ENCODE measurements at places on chromosomes 5 and 9. TPM values are rescaled to one million over a fixed set of nuclear protein-coding genes. Genes with fewer than 3 reads are reported as not detected.

Gene GNA14
- total RNA-seq: not detected

Gene ROPN1L
- not detected for total RNA-seq

Gene TUT7
- total RNA-seq: 17.7 TPM

Gene FIBCD1
- 1.8 TPM for total RNA-seq

Gene PCDHGA3
- total RNA-seq: 0.54 TPM

Gene COL15A1
- 3.2 TPM for total RNA-seq

Gene FAM13B
- 41.7 TPM for total RNA-seq

Gene BTNL8
- 0.22 TPM for total RNA-seq

- H3K36me3 ChIP-seq: no peaks in the 10 kb centered on the region
- peaks cover 13% of the 10 kb centered on the region for H3K4me1 ChIP-seq
- H3K4me3 ChIP-seq: no peak overlapping the region
- H3K27me3 ChIP-seq: no peaks in the 10 kb centered on the region
- no peak for DNase-seq
- no peak overlapping the region for H3K27ac ChIP-seq
These were observed 35.3 kb upstream of the TMED7 start for GRCh38 chr5:115661101-115661500.

DNA sequence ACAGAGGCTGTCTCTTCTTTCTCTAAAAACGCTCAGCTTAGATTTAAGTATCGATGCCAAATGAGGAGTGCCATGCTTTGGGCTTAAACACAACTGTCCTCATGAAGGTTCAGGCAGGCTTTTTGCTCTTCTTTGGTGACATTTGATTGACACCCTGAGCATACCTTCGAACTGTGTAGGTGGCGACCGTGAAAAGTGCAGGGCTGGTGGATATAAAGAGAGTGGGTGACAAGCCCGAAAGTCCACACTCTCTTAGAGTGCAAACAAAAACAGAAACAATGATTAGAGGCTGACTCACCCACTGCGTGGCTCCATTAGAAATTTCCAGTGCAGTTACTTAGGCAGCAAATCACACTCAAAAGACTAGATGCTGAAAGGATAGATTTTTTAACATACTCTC is 141.7 kb downstream of the SYK start:
- H3K27ac ChIP-seq: no peak overlapping the region
- H3K4me1 ChIP-seq: peaks cover 6% of the 10 kb centered on the region
- H3K36me3 ChIP-seq: no peaks in the 10 kb centered on the region
- no peak for DNase-seq

- no peaks in the 10 kb centered on the region for H3K27me3 ChIP-seq
- no peaks in the 10 kb centered on the region for H3K36me3 ChIP-seq
- H3K4me1 ChIP-seq: peaks cover 7% of the 10 kb centered on the region
- no peak for DNase-seq
- no peak overlapping the region for H3K4me3 ChIP-seq
These were observed 585.3 kb downstream of the EBF1 start for GRCh38 chr5:158514319-158514985.

GRCh38 chr5:93307557-93307956 is 273.5 kb downstream of the NR2F1-AS1 start:
- H3K36me3 ChIP-seq: no peaks in the 10 kb centered on the region
- no peak overlapping the region for H3K27ac ChIP-seq
- no peaks in the 10 kb centered on the region for H3K27me3 ChIP-seq
- peaks cover 38% of the 10 kb centered on the region for H3K4me1 ChIP-seq

DNA sequence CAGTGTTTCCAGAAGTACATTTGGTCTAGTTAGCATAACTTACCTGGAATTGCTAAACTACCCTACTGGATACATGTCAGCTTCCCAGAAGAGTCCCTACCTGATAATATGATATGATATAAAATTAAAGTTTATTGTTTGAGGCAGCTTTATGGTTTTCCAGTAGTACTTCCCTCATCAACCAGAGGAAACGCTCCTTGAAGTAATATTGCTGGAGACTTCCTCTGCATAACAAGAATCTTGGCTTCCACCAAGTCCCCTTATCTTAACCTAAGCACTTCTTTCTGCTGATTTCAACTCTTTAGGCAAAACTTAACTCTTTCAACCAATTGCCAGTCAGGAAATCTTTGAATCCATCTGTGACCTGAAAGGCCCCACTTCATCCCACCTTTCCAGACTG is 214.3 kb upstream of the PTGER4 start:
- no peaks in the 10 kb centered on the region for H3K4me1 ChIP-seq
- no peak overlapping the region for H3K4me3 ChIP-seq
- H3K36me3 ChIP-seq: no peaks in the 10 kb centered on the region
- no peaks in the 10 kb centered on the region for H3K27me3 ChIP-seq
- DNase-seq: no peak
- H3K27ac ChIP-seq: no peak overlapping the region

DNA sequence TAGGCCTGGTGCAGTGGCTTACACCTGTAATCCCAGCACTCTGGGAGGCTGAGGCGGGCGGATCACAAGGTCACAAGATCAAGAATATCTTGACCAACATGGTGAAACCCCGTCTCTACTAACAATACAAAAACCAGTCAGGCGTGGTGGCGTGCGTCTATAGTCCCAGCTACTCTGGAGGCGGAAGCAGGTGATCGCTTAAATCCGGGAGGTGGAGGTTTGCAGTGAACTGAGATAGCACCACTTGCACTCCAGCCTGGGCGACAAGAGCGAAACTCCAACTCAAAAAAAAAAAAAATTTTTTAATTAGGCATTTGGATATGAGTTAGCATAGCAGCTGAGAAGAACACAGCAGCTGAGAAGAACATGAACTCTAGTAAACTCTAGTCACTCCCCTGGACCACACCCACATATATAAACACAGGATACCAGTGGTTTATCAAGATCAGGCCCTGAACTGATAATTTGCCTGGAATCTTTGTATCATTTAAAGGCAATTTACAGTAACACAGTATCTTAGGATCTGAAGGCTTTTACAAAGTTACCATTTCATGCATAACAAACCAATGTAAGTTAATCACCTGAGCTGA is 4.6 kb upstream of the UGCG start:
- no peaks in the 10 kb centered on the region for H3K27me3 ChIP-seq
- no peak overlapping the region for H3K4me3 ChIP-seq
- no peak overlapping the region for H3K27ac ChIP-seq
- peaks cover 6% of the 10 kb centered on the region for H3K4me1 ChIP-seq
- no peaks in the 10 kb centered on the region for H3K36me3 ChIP-seq

DNA sequence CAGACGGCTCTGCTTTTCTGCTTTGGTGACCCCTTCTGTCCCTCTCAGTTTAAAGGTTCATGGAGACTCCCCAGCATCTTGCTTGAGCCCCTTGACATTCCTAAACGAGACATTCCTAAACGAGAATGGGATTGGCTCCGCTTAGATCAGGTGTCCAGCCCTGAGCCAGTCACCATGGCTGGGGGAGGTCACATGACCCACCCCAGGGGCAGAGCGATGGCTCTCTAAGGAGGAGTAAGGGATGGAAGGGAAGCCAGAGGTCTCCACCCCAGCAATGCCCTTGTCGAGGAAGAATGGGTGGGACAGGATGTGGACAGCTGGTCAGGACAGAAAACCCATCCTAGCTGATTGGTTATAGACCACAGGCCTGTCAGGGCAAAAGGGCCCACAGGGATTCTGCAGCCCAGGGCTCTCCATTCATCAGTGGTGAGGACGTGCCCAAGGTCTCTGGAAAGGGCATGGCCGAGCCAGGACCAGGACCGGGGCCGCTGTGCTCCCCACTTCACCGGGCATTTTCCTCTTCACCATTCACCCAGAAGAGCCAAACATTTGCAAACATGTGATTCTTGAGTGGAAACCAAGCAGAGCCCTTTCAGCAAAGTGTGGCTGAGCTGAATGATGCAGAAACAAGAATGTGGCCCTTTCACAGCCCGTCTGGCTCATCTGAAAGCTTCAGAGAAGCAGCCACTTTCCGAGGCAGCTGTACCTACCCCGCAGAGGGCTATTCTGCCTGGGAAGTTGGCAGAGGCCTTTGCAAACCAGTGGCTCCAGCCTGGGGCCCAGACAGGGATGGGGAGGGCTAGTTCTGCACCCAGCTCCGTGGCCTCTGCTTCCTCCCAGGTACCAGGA is 19.8 kb upstream of the AIF1L start:
- no peaks in the 10 kb centered on the region for H3K4me1 ChIP-seq
- H3K4me3 ChIP-seq: no peak overlapping the region
- no peaks in the 10 kb centered on the region for H3K27me3 ChIP-seq
- no peak overlapping the region for H3K27ac ChIP-seq
- H3K36me3 ChIP-seq: no peaks in the 10 kb centered on the region

- H3K27me3 ChIP-seq: no peaks in the 10 kb centered on the region
- no peak for DNase-seq
- no peak overlapping the region for H3K27ac ChIP-seq
- no peaks in the 10 kb centered on the region for H3K4me1 ChIP-seq
These were observed 116.0 kb upstream of the MAN2A1 start for GRCh38 chr5:109573766-109574165.

DNA sequence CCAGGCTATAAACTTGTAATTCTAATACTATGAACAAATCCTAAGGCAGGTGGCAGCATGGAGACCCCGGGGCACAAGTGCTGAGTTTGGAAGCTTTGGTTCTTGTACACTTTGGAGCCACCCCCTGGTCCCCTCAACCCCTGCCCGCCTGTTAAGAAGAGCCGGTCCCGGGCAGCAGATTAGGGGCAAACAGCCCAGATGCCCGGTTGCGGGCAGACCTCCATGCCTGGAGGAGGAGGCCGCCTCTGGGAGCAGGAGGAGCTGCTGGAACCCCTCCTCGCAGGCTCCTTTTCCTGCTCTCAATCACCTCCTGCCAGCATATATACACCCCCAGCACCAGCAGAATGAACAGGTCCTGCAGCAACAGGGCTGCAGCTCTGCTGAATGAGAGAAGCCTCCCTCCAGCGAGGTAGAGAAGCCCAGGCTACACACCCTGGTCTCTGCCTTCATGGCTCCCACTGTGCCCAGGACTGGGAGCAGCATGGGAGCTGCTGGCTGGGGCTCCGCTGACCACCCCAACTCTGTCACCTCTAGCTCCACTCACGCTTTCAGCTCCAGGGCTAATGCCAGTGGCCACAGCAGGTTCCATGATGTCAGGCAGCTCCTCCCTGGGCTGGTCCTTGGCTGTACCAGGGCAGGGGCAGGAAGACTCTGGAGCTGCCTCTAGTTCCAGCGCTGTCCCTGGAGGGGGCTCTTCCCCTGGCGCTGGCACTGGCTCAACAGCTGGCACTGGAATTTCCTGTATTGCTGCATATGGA is 1713.5 kb upstream of the ACO1 start:
- H3K27ac ChIP-seq: no peak overlapping the region
- no peak overlapping the region for H3K4me3 ChIP-seq
- no peak for DNase-seq
- H3K27me3 ChIP-seq: no peaks in the 10 kb centered on the region
- H3K4me1 ChIP-seq: no peaks in the 10 kb centered on the region

- peaks cover 69% of the 10 kb centered on the region for H3K27me3 ChIP-seq
- no peak overlapping the region for H3K27ac ChIP-seq
- peaks cover 8% of the 10 kb centered on the region for H3K4me1 ChIP-seq
These were observed 1.5 kb downstream of the DIRAS2 start for GRCh38 chr9:90641086-90641485.

GRCh38 chr5:40481241-40481640 is 198.5 kb upstream of the PTGER4 start:
- no peak for DNase-seq
- H3K27me3 ChIP-seq: no peaks in the 10 kb centered on the region
- no peak overlapping the region for H3K27ac ChIP-seq

DNA sequence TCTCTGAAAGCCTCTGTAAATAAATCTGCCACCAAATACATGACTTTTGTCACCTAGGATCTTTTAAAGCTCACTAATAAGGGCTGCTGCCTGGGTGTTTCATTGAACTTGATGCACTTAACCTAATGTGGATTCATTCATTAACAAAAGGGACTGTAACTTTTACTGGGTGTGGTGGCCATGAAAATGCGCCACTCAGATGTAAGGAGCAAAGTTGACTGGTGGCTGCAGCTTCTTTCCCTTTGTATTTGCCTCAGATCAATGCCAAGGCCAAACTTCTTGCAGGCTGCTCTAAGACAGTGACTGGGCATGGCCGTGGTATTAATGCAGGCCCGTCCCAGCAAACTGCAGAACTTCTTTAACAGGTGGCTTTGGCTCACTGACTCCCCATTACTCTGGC is 22.9 kb downstream of the FAM240B start:
- H3K27me3 ChIP-seq: no peaks in the 10 kb centered on the region
- no peak overlapping the region for H3K4me3 ChIP-seq
- no peak overlapping the region for H3K27ac ChIP-seq
- H3K4me1 ChIP-seq: peaks cover 13% of the 10 kb centered on the region
- no peak for DNase-seq
- no peaks in the 10 kb centered on the region for H3K36me3 ChIP-seq

GRCh38 chr9:36827593-36827992 is 206.5 kb downstream of the PAX5 start:
- H3K27ac ChIP-seq: no peak overlapping the region
- H3K4me1 ChIP-seq: no peaks in the 10 kb centered on the region
- DNase-seq: peak; percentile 47
- no peak overlapping the region for H3K4me3 ChIP-seq
- no peaks in the 10 kb centered on the region for H3K36me3 ChIP-seq
- H3K27me3 ChIP-seq: no peaks in the 10 kb centered on the region

- no peak for DNase-seq
- no peak overlapping the region for H3K4me3 ChIP-seq
- H3K27ac ChIP-seq: no peak overlapping the region
- H3K4me1 ChIP-seq: no peaks in the 10 kb centered on the region
These were observed 52.4 kb downstream of the HMGCR start for GRCh38 chr5:75389430-75389829.

- no peak for DNase-seq
- no peak overlapping the region for H3K4me3 ChIP-seq
- H3K27ac ChIP-seq: no peak overlapping the region
- H3K27me3 ChIP-seq: peaks cover 72% of the 10 kb centered on the region
These were observed 159.4 kb upstream of the PITX1 start for GRCh38 chr5:135193213-135194125.

DNA sequence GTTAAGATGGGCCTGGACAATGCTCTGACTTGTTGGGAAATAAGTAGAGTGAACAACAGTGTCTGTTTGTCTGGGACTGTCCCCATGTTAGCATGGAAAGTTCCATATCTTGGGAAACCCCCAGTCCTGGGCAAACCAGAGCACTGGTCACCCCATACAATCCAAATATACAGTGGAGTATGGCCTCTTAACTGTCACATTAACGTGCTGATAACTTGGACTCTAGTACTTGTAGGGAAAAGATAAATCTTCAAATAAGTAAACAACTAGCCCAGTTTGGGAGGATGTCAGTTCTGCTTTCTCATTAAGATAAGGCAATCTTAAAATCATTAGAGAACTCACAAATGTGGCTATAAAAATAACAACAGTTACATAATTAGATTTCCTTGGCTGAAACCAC is 47.6 kb upstream of the JAK2 start:
- H3K27me3 ChIP-seq: no peaks in the 10 kb centered on the region
- no peak for DNase-seq
- H3K36me3 ChIP-seq: no peaks in the 10 kb centered on the region
- no peak overlapping the region for H3K4me3 ChIP-seq
- peaks cover 19% of the 10 kb centered on the region for H3K4me1 ChIP-seq
- no peak overlapping the region for H3K27ac ChIP-seq

- H3K27ac ChIP-seq: no peak overlapping the region
- H3K4me1 ChIP-seq: no peaks in the 10 kb centered on the region
- no peak for DNase-seq
- H3K4me3 ChIP-seq: no peak overlapping the region
These were observed 45.5 kb downstream of the IL31RA start for GRCh38 chr5:55896663-55897062.
